ENCODE measurements at places on chromosomes 7 and 10. TPM values are rescaled to one million over a fixed set of nuclear protein-coding genes. Genes with fewer than 3 reads are reported as not detected.

DNA sequence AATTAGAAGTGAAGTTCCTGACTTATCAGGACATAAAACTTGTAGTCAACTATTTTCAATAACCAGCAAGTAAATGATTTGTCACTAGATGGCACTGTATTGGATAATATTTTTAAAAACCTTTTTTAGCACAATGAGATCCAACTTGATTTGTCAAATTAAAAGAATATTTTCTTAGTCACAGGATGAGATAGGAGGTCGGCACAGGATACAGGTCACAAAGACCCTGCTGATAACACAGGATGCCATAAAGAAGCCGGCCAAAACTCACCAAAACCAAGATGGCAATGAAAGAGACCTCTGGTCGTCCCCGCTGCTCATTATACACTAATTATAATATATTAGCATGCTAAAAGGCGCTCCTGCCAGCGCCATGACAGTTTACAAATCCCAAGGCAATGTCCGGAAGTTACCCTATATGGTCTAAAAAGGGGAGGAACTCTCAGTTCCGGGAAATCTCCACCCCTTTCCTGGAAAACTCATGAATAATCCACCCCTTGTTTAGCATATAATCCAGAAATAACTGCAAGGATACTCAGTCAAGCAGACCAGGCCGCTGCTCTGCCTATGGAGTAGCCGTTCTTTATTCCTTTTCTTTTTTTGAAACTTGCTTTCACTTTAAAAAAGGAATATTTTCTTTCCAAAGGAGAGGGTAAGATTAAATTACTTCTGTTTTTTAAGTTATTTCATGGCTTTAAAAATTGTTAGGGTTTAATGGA is 255.7 kb upstream of the MKLN1 start:
- peak overlapping the region; percentile 10 for H3K27ac ChIP-seq
- H3K4me1 ChIP-seq, result no peaks in the 10 kb centered on the region
- H3K36me3 ChIP-seq, result no peaks in the 10 kb centered on the region
- DNase-seq, result no peak
- H3K27me3 ChIP-seq, result no peaks in the 10 kb centered on the region
- no peak overlapping the region for H3K4me3 ChIP-seq

- H3K4me3 ChIP-seq, result no peak overlapping the region
- H3K27ac ChIP-seq, result no peak overlapping the region
- H3K27me3 ChIP-seq, result no peaks in the 10 kb centered on the region
- peaks cover 8% of the 10 kb centered on the region for H3K36me3 ChIP-seq
Measured at GRCh38 chr7:2386964-2387669, 16.3 kb upstream of the CHST12 start.

DNA sequence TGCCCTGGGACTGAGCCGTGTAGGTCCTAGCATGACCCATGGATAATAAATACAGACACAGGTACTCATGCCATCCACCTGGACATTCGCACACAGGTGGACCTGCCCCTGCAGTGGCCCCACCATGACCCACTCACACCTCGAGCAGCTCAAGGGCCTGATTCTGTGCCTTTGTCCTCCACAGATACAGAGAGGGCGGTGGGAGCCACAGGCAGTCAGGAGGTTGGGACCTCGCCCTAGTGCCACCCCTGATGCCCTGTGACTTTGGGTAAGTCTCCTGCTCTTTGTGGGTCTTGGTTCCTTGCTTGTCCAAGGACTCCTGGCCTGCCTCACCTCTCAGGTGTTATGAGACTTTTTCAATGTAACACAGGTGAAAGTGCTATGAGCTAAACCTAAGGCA is 42.9 kb downstream of the C10orf120 start:
- no peak overlapping the region for H3K4me3 ChIP-seq
- no peaks in the 10 kb centered on the region for H3K4me1 ChIP-seq
- H3K27ac ChIP-seq, result no peak overlapping the region
- no peaks in the 10 kb centered on the region for H3K27me3 ChIP-seq
- no peaks in the 10 kb centered on the region for H3K36me3 ChIP-seq
- no peak for DNase-seq

DNA sequence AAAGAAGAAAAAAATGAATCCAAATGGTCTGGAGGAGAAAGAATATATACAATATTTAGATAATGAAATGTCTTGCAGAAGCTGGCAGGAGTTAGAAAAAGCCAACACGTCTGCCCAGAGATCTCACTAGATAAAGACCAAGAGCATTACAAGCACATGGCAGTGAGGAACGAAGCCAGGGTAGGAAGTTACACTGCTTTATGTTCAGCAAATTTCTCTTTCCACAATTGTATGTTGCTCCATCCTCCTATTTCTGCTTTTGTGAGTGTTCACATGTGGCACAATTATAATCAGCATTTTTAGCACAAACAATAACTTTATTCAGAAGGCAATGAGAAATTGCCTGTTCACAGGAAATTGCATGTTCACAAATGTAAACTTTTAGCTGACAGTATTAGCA is 53.7 kb downstream of the LRRC17 start:
- no peak overlapping the region for H3K27ac ChIP-seq
- H3K4me1 ChIP-seq, result no peaks in the 10 kb centered on the region
- no peak for DNase-seq
- H3K27me3 ChIP-seq, result no peaks in the 10 kb centered on the region
- H3K36me3 ChIP-seq, result no peaks in the 10 kb centered on the region

DNA sequence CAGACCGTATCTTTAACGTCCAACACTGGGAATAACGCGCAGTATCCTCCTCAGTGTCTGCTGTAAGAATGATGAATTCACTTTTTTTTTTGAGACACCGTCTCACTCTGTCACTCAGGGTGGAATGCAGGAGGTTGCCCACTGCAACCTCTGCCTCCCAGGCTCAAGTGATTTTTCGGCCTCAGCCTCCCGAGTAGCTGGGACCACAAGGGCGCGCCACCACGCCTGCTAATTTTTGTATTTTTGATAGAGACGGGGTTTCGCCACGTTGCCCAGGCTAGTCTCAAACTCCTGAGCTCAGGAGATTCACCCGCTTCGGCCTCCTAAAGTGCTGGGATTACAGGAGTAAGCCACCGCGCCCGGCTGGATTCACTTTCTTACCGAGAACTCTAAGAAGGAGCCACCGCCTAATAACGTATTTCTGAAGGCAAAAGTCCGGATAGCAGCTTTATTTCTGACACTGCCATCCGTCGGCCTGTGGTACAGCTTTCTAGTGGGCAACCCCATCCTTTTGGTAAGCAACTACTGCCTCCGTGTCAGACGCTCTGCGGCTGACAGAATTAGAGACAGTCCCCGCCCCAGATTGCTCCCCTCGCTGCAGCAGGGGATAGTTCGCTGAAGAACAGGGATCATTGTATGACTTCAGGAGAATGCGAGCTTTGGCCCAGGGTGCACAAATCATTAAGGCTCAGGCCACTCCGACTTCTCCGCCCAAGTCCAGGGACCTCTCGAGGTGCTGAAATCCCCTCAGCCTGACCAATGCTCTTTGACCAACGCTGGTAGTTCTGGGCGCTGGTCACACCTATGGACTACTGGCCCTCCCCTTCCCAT is 662 bp downstream of the POLR3A start:
- peak overlapping the region; percentile 71 for H3K27ac ChIP-seq
- H3K4me1 ChIP-seq, result peaks cover 17% of the 10 kb centered on the region
- H3K27me3 ChIP-seq, result no peaks in the 10 kb centered on the region
- no peak for DNase-seq
- peak overlapping the region; percentile 97 for H3K4me3 ChIP-seq

- no peak overlapping the region for H3K27ac ChIP-seq
- DNase-seq, result peak; percentile 68
- no peak overlapping the region for H3K4me3 ChIP-seq
Measured at GRCh38 chr7:115477193-115477651, 553.3 kb downstream of the TFEC start.

- H3K27me3 ChIP-seq, result no peaks in the 10 kb centered on the region
- no peak overlapping the region for H3K4me3 ChIP-seq
- H3K27ac ChIP-seq, result no peak overlapping the region
- H3K4me1 ChIP-seq, result peaks cover 22% of the 10 kb centered on the region
Measured at GRCh38 chr10:44389556-44389955, 4.7 kb upstream of the CXCL12 start.

- H3K4me1 ChIP-seq, result peaks cover 16% of the 10 kb centered on the region
- H3K27ac ChIP-seq, result peak overlapping the region; percentile 93
- H3K36me3 ChIP-seq, result no peaks in the 10 kb centered on the region
- peak overlapping the region; percentile 77 for H3K4me3 ChIP-seq
- no peaks in the 10 kb centered on the region for H3K27me3 ChIP-seq
Measured at GRCh38 chr10:69317626-69318105, 39.4 kb downstream of the HK1 start.

DNA sequence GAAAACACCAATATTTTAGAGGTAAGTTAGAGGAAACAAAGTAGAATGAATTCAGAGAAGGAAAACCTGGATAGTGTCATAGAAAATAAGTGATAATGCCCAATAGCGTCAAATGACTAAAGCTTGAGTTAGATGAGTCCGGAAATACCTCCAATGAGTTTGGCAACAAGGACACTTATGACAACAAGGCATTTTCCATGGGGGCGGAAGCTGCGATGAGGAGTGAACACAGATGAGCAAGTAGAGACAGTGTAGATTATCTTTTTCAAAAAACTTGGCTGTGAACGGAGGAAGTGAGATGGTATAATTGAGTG is 383 bp upstream of the R3HCC1L start:
- no peaks in the 10 kb centered on the region for H3K4me1 ChIP-seq
- peak overlapping the region; percentile 83 for H3K27ac ChIP-seq
- H3K27me3 ChIP-seq, result no peaks in the 10 kb centered on the region
- DNase-seq, result no peak
- peak overlapping the region; percentile 69 for H3K4me3 ChIP-seq

GRCh38 chr7:117995850-117996650 is 122.8 kb upstream of the CTTNBP2 start:
- DNase-seq, result no peak
- H3K36me3 ChIP-seq, result no peaks in the 10 kb centered on the region
- H3K27ac ChIP-seq, result no peak overlapping the region
- H3K4me1 ChIP-seq, result peaks cover 3% of the 10 kb centered on the region
- H3K27me3 ChIP-seq, result no peaks in the 10 kb centered on the region
- no peak overlapping the region for H3K4me3 ChIP-seq

DNA sequence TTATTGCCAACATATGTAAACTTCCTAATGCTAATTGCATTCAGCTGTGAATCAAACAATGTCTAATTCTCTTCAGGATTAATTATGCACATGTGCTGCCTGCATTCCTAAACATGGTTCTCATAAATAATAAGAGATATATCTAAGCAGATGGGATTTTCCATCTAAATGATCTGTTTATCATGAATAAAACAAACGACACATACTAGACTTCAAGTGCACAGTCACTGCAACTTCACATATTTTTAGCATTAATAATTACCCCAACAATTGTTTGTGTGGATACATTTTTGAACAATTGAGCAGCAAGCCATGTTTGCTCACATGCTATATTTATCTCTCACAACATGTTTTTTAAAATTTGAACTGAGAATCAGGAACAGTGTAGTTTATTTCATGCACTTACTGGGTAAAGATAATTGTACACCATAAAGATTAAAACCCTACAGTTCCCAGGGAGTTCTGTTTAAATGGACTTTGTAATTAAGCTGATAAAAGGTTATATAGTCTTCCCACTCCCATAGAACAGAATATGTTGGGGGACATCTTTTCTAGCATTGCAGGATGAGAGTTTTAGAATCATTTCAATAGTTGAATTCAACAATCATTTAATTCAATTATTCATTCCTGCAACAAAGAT is 378.5 kb downstream of the MDFIC start:
- H3K4me1 ChIP-seq, result no peaks in the 10 kb centered on the region
- peak; percentile 12 for DNase-seq
- no peaks in the 10 kb centered on the region for H3K36me3 ChIP-seq
- no peak overlapping the region for H3K4me3 ChIP-seq
- no peak overlapping the region for H3K27ac ChIP-seq
- no peaks in the 10 kb centered on the region for H3K27me3 ChIP-seq

DNA sequence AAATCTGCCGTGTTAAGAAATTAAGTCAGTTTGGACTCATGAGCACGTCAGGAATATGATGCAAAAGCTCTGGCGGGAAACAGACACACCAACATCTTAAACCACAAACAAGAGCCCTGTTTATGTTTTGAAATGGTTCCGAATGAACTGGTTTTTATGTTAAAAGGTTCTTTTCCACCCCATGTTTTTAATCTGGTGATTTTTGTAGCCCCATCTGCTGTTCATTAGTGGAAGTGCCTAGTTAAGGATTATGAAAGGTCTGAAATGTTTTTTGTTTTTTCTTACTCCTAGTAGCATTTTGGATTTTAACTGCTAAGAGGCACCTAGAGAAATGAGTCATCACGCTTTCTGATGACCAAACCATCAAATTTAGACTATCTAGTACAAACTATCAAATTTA is 404.1 kb upstream of the MKI67 start:
- peaks cover 10% of the 10 kb centered on the region for H3K27me3 ChIP-seq
- DNase-seq, result peak; percentile 57
- H3K27ac ChIP-seq, result no peak overlapping the region
- H3K4me3 ChIP-seq, result no peak overlapping the region

Gene SEMA3A
- total RNA-seq, result 21.4 TPM

Gene CFTR
- 138 TPM for total RNA-seq

Gene PCLO
- total RNA-seq, result 8.3 TPM

Gene ACBD7
- 1.9 TPM for total RNA-seq

Gene LIPJ
- total RNA-seq, result not detected

All from lung (tissue), 17 donors.